CD14-positive monocyte (primary cell): ENCODE measurements at places on chromosomes 4 and X. TPM values are rescaled to one million over a fixed set of nuclear protein-coding genes. Genes with fewer than 3 reads are reported as not detected.

CT45A3 gene
- polyA plus RNA-seq: not detected

PABPC5 gene
- not detected for polyA plus RNA-seq

AVPR2 gene
- not detected for polyA plus RNA-seq

ZAR1 gene
- polyA plus RNA-seq: not detected

DNA sequence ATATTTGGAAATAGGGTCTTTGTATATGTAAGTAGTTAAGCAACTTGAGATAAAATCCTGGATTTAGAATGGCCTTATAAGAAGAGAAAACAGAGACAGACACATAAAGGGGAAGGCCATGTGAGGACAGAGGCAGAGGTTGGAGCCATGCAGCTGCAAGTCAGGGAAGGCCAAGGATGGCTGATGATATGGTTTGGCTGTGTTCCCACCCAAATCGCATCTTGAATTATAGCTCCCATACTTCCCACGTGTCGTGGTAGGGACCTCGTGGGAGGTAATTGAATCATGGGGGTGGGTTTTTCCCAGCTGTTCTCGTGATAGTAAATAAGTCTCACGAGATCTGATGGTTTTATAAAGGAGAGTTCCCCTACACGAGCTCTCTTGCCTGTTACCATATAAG is 76.3 kb downstream of the STK32B start:
- no peak for DNase-seq

DNA sequence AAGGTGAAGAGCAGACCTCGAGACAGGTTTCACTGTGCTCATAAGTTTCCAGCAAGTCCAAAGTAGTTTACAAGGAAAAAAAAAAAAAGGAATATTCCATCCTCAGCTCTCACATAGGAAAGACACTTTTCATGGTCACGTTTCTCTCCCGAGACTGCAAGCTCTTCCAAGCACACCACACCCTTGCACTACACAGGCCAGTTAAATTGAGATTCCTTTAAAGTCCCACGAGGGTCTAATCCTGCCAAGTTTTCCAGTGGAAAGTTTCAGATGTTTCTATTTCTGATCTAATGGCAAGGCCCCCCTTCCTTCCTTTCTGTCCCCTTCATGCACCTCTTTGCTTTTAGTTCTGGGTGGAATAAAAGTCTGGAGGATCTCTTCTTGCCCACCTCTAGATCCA is 67.9 kb upstream of the PCDH19 start:
- no peak for DNase-seq

GRCh38 chr4:40940317-40940741 is 190.6 kb downstream of the NSUN7 start:
- no peak for DNase-seq

GRCh38 chr4:102599455-102599854 is 98.3 kb downstream of the NFKB1 start:
- no peak for DNase-seq

GRCh38 chr4:159155119-159155518 is 52.2 kb downstream of the RAPGEF2 start:
- no peak for DNase-seq
